ENCODE measurements at places on chromosomes 12 and 14.

DNA sequence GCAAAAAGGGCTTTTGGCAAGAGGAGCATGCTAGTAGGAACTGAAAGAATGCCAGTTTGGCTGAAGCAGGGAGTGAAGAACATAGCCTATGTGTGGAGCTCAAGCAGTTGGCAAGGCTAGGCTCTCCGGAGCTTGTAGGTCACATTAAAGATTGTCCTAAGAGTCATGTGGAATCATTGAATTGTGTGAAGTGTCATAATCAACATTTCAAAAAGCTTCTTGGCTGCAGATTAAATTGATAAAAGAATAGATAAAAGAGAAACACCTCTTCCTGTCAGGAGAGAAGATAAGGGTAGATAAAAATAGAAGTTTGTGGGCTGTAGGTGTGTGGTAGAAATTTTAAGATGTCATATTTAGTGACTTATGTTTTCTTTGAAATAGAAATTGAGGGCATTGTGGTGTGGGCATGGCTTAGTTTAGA, 36.1 kb downstream of the CPSF6 start:
- DNase-seq = peak; percentile 15

GRCh38 chr14:70833884-70834283, 24.6 kb upstream of the MAP3K9 start:
- no peak for DNase-seq

GRCh38 chr12:21940549-21941505, at the start of gene ABCC9:
Gene ABCC9 (minus strand): TSS chr12:21941426. CDS start chr12:21936674, 4,752 bp downstream.
- peak; percentile 58 for DNase-seq

DNA sequence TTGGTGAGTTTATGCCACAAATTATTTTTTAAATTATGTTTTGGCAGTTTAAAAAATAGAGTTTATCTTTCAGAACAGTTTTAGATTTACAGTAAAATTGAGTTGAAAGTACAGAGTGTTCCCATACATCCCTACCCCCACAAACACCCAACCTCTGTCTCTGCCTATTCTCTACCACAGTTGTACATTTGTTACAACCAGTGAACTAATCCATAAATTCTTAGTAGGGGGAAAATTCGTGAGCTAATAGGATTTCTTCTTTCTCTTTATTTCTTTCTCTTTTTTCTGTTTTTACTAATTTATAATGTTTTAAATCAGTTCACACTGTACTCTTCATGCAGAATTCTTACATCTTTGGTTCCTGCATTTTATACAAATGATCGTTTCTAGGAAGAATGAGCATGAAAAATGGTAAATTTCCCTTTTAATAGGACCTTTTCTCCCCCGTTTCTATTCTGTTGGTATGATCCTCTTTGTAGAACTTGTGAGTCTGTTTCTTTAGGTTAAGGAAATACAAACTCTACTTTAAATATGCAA, 56.7 kb downstream of the MIPOL1 start:
- DNase-seq = peak; percentile 5

DNA sequence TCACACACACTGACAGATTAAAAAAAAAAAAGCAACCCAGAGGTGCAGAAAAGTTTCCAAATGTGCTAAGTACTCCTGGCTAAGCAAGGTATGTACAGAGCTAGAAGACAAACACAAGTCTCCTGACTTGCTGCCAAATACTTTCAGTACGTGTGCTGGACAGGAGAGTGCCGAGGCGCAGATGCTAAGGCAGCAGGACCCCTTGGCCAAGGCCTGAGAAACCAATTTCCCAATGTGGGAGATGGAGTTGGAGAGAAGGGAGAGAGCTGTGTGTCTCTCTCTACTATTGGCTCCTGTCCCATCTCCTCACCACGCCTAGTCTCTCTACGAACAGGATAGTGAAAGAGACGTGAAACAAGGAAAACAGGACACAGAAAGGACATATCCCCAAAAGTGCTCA, 5.3 kb downstream of the SPRYD3 start:
- peak; percentile 31 for DNase-seq

DNA sequence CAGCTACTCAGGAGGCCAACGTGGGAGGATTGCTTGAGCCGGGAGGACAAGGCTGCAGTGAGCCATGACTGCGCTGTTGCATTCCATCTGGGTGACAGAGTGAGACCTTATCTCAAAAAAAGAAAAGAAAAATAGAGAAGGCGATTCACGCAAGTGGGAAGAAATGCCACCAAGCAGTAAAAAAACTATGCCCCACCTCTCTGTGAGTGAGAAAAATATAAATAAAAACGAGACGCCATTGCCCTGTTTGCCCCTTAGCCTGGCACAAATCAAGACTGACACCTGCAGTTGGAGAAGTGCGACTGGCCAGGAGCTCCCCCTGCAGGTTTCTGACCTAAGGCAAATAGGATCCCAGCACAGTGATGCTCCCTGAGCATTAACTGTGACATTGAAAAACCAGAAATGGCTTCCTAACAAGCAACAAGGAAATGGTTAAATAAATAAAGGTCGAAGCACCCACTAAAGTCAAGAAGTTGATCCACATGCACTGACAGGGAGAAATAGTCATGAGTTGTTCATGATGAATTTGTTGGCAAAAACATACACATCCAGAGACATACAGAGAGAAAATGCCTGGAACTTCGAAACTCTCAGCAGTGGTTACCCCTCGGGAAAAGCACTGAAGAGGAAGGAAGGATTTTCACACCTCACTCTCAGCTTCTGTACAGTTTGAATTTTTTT, 21.1 kb downstream of the GSC start:
- peak; percentile 20 for DNase-seq

DNA sequence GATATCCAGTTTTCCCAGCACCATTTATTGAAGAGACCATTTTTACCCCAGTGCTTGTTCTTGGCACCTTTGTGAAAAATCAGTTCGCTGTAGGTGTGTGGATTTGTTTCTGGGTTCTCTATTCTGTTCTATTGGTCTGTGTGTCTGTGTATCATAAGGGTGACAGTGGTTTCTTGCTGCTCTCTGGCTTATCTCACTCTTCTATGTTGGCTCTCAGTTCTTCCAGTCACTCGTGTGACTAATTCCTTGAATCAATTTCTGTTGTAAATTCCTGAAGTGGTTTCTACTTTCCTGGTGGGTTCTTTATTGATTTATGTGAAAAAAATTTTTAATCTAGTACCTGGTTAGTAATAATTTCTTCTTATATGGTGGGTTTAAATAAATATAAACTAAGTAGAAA, 58.3 kb downstream of the OTOGL start:
- DNase-seq = no peak

DNA sequence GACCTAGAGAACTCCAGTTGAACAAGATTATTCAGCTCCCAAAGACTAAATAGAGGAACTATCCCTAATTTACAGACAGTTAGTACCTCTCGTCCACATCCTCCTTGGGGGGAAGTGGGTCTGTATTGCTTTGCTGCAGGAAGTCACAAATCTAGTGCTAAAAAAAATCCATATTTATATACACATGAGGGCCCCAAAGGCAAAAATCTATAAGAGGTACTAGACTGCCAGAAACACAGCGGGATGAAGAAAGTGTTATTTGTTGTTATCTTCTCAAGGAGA, 190.1 kb downstream of the TTC8 start:
- no peak for DNase-seq

GRCh38 chr14:67977434-67978034, 158.0 kb downstream of the RAD51B start:
- no peak for DNase-seq

GRCh38 chr12:89899651-89900050, 191.0 kb upstream of the ATP2B1 start:
- DNase-seq = no peak

DNA sequence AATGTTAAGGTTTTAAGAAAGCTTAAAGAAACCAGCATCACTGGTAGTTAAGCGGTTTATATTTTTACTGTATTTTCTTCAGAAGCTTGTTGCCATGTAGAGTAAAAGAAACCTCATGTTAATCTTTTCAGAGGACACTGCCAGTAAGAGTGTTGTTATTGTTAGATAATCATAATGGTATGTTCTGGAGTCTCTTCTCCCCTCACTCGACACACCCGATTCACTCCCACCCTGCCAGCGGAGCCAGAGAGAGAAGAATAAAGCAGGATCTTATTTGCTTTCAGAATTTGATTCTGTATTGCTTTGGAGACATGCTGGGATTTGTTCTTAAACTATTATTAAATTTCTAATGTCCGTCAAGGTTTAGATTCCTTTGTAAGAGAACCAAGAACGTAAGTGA, 113.7 kb downstream of the SAMD4A start:
- no peak for DNase-seq

GRCh38 chr12:24600551-24600950, 348.4 kb downstream of the BCAT1 start:
- DNase-seq = peak; percentile 40

- DNase-seq = peak; percentile 77
Observed at GRCh38 chr12:65911321-65911720, 87.0 kb downstream of the HMGA2 start.

DNA sequence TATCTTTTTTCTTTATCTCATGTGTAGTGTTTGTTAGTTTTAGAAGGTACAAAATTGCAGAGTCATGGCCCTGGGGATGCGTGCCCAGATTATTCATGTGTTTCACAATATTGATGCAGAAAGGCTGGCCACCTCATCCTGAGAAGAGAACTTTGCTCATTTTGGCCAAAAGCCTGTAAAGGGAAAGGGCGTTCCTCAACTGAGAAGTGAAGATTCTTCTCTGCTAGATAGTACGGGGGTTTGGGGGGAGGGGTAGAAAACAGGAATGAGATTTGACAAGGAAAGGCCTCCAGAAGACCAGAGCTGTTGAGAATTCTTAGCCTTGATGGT, 1.7 kb downstream of the MGST1 start:
- DNase-seq = peak; percentile 98

GRCh38 chr14:68283378-68284123, 464.0 kb downstream of the RAD51B start:
- DNase-seq = no peak

Measured in fibroblast of mammary gland (primary cell).